ENCODE measurements at places on chromosomes 11 and 22. TPM values are rescaled to one million over a fixed set of nuclear protein-coding genes. Genes with fewer than 3 reads are reported as not detected.

GRCh38 chr11:47510209-47510608 is 42.7 kb downstream of the CELF1 start:
- no peak for DNase-seq

- DNase-seq = no peak
Observed at GRCh38 chr22:37909766-37910165, 3.7 kb downstream of the MICALL1 start.

GRCh38 chr11:105211806-105212554 is 72.4 kb upstream of the CARD18 start:
- no peak for DNase-seq

The APOBEC3C gene
- 22.1 TPM for total RNA-seq
